ENCODE measurements at places on chromosomes 12 and 14. TPM values are rescaled to one million over a fixed set of nuclear protein-coding genes. Genes with fewer than 3 reads are reported as not detected.

- no peak for DNase-seq
- H3K36me3 ChIP-seq, result no peaks in the 10 kb centered on the region
- H3K27me3 ChIP-seq, result no peaks in the 10 kb centered on the region
- no peak overlapping the region for H3K27ac ChIP-seq
Observed at GRCh38 chr12:60421741-60422140, 825.9 kb downstream of the SLC16A7 start.

DNA sequence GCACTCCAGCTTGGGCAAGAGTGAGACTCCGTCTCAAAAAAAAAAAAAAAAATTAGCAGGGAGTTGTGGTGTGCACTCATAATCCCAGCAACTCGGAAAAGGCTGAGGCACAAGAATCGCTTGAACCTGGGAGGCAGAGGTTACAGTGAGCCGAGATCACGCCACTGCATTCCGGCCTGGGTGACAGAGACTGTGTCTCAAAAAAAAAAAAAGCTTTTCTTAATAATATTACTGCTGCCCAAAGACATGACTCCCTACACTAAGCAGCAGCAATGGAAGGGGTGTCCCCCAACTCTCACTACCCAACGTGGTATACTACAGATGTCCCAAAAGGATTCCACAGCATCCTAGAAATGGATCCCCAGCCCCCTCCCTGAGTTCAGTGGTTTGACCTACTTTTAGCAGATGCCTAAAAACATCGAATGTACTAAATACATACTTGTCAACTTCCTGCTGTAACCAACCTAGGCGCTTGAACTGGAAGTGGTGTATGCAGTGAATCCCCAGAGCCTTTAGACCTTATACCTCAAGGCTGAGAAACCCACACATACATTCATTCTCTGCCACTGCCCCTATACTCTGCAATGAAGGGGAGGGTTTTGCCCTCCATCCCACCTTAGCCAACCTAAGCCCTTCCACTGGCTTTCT, 8.5 kb upstream of the FKBP11 start:
- H3K4me3 ChIP-seq, result no peak overlapping the region
- no peak for DNase-seq
- no peaks in the 10 kb centered on the region for H3K4me1 ChIP-seq
- H3K27me3 ChIP-seq, result no peaks in the 10 kb centered on the region
- no peak overlapping the region for H3K27ac ChIP-seq

GRCh38 chr14:67311868-67312267, 47.7 kb downstream of the ATP6V1D start:
- H3K4me1 ChIP-seq, result no peaks in the 10 kb centered on the region
- peaks cover 31% of the 10 kb centered on the region for H3K36me3 ChIP-seq
- no peak overlapping the region for H3K27ac ChIP-seq
- no peak overlapping the region for H3K4me3 ChIP-seq
- peak; percentile 28 for DNase-seq

GRCh38 chr12:94167071-94167755, 18.8 kb downstream of the PLXNC1 start:
- no peak overlapping the region for H3K4me3 ChIP-seq
- H3K27me3 ChIP-seq, result peaks cover 22% of the 10 kb centered on the region
- peaks cover 15% of the 10 kb centered on the region for H3K4me1 ChIP-seq
- H3K27ac ChIP-seq, result no peak overlapping the region

- H3K36me3 ChIP-seq, result no peaks in the 10 kb centered on the region
- DNase-seq, result no peak
- no peaks in the 10 kb centered on the region for H3K4me1 ChIP-seq
- H3K4me3 ChIP-seq, result no peak overlapping the region
- no peak overlapping the region for H3K27ac ChIP-seq
Observed at GRCh38 chr12:14928931-14929330, 9.4 kb downstream of the ERP27 start.

- H3K4me3 ChIP-seq, result no peak overlapping the region
- DNase-seq, result no peak
- no peaks in the 10 kb centered on the region for H3K27me3 ChIP-seq
- peaks cover 6% of the 10 kb centered on the region for H3K36me3 ChIP-seq
- no peak overlapping the region for H3K27ac ChIP-seq
Observed at GRCh38 chr12:32252199-32253073, 145.8 kb downstream of the BICD1 start.

DNA sequence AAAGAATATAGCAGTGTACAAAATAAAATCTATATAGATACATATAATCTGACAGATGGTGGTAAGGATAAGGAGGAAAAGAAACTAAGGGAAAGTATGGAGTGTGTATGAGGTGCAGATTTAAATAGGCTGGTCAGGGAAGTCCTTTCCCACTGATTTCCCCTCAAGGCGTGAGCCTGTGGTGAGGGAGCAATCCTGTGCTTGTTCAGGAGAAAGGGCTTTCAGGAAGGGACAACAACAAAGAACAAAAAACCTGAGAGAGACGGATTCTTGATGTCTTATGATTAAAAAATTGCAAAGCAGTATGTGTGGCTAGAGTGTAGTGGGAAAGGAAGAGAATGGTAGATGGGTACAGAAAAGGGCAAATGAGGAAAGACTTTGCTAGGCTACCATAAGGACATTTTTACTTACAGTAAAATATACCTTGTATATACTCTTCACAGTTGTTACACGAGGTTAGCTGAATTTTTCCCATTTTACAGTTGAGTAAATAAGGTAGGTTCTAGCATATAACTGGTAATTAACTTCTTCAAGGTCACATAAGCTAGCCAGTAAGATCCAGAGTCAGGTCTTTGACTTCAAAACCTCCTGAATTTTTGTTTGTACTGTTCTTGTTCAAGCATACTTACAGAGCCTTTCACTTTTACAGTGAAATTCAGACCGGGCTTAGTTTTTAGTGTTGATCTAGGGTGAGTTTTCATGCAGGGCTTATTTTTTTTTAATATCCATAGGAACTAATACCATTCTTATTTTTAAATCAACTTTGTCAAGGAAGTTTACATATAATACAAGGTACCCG, 15.6 kb downstream of the CNOT2 start:
- H3K27me3 ChIP-seq, result no peaks in the 10 kb centered on the region
- peaks cover 16% of the 10 kb centered on the region for H3K4me1 ChIP-seq

GRCh38 chr14:100111931-100112704, 46.9 kb downstream of the EVL start:
- peaks cover 23% of the 10 kb centered on the region for H3K4me1 ChIP-seq
- no peak overlapping the region for H3K4me3 ChIP-seq
- H3K36me3 ChIP-seq, result no peaks in the 10 kb centered on the region
- no peaks in the 10 kb centered on the region for H3K27me3 ChIP-seq
- DNase-seq, result no peak

DNA sequence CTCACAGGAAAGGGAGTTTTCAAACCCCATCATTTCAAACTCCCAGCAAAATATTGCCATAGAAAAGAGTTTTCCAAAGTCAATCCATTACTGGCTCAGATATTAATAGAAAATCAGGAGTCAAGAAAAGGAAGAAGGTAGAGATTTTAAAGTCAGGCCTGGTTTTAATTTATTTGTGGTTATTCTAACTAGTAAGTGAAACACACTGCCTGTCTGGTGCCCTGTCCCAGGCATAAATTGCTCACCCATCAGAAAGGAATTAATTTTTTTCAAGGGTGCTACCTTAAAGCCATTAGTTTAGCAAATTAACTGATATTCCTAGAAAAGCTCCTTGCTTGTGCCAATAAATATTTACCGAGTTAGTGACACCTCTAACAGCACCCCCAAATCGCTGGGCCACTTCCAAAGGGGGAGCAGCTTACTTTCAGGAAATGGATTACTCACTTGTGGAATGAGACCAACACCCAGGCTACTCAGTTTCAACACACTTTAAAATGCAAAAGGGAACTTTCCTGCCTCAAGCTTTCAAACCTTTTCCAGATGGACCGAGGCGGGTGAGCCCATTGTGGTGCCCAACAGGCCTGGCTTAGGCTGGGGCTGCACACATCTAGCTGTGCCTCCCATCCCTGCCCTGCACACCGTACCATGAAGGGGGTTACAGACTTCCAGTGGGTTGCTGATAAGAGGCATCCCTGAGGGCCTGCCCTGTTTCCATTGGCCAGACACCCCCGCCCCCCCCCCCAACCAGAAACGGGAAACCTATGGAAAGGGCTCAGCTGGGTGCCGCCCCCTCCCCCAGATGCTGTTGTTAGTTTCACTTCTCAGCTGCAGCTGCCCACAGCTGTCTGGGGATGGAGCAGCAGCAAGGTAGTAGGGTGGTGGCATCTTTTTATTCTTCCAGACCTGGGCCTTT, 117.2 kb downstream of the SAMD4A start:
- H3K27me3 ChIP-seq, result no peaks in the 10 kb centered on the region
- H3K36me3 ChIP-seq, result no peaks in the 10 kb centered on the region
- peak; percentile 78 for DNase-seq
- H3K27ac ChIP-seq, result peak overlapping the region; percentile 89

GRCh38 chr12:106954462-106955376, 988 bp upstream of the TMEM263 start:
- DNase-seq, result no peak
- H3K27me3 ChIP-seq, result no peaks in the 10 kb centered on the region
- H3K4me3 ChIP-seq, result peak overlapping the region; percentile 95
- H3K4me1 ChIP-seq, result peaks cover 9% of the 10 kb centered on the region

- no peak overlapping the region for H3K4me3 ChIP-seq
- H3K36me3 ChIP-seq, result peaks cover 39% of the 10 kb centered on the region
- no peak overlapping the region for H3K27ac ChIP-seq
- DNase-seq, result no peak
- no peaks in the 10 kb centered on the region for H3K27me3 ChIP-seq
Observed at GRCh38 chr14:39339003-39339402, 93.2 kb downstream of the FBXO33 start.

DNA sequence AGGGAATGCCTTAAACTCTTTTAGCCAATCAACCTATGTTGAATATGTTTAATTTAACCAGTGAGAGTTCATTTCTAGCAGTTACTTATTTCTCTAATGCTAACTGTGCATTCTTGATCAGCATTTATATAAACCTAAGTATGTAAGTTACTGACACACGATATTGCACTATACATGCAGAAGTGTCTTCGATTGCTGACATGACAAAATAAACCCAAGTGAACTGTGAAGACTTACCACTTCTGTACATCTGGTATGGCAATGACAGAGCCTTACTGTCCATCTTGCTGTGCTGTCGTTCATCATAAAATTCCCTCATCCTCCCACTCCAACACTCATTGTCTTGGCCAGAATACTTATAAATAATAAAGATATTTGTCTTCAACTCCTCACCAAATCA, 131.8 kb downstream of the TSHR start:
- peaks cover 24% of the 10 kb centered on the region for H3K27me3 ChIP-seq
- DNase-seq, result no peak
- no peak overlapping the region for H3K4me3 ChIP-seq
- no peak overlapping the region for H3K27ac ChIP-seq
- no peaks in the 10 kb centered on the region for H3K4me1 ChIP-seq

GRCh38 chr12:120076651-120077050, 39.9 kb downstream of the RAB35 start:
- H3K36me3 ChIP-seq, result peaks cover 35% of the 10 kb centered on the region
- H3K27ac ChIP-seq, result no peak overlapping the region

DNA sequence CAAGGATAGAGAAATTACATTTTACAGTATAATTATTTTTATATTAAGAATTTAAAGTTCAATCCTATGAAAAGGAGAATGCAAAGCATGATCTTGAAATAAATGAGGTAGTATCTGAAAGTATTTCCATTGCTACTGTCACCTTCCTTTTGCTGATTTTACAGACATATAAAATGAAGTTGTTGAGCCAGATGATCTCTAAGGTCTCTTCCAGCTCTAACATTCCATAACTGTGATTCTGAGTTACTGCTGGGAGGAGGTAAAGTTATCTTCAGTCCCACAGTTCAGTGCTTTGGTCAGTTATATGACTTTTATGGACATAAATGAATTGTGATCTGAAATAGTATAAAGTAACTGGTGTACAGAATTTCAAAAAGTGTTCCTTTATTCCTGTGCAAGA, 52.8 kb downstream of the SLC38A6 start:
- H3K27me3 ChIP-seq, result no peaks in the 10 kb centered on the region
- H3K36me3 ChIP-seq, result no peaks in the 10 kb centered on the region
- no peak for DNase-seq
- H3K4me1 ChIP-seq, result peaks cover 9% of the 10 kb centered on the region
- H3K27ac ChIP-seq, result peak overlapping the region; percentile 71

GRCh38 chr12:121561009-121561395, 19.8 kb downstream of the KDM2B start:
- no peaks in the 10 kb centered on the region for H3K4me1 ChIP-seq
- no peak overlapping the region for H3K4me3 ChIP-seq
- no peak for DNase-seq
- no peaks in the 10 kb centered on the region for H3K27me3 ChIP-seq

- H3K4me1 ChIP-seq, result peaks cover 10% of the 10 kb centered on the region
- H3K27ac ChIP-seq, result no peak overlapping the region
- DNase-seq, result no peak
- H3K27me3 ChIP-seq, result no peaks in the 10 kb centered on the region
- no peaks in the 10 kb centered on the region for H3K36me3 ChIP-seq
- no peak overlapping the region for H3K4me3 ChIP-seq
Observed at GRCh38 chr12:25121916-25122315, 73.0 kb downstream of the DNAI7 start.

DNA sequence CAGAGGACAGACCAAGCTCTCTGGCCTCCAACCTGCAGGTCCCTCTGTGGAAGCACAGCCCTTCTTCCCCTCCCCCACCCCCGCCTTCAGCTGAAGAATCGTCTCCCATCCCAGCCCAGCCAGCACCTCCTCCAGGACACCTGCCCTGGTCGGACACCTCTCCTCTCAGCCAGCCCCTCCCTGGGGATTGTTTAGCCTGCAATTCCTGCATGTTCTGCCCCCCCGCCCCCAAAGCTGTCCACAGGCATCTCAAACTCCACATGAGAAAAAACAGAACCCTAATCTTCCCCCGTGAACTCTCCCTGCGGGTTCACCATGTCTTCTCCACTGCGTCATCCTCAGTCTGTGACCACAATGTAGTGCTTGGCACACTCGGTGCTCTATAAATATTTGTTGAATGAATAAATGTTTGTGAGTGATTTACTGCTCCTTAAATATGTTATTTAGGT, 24.1 kb downstream of the PRIMA1 start:
- H3K4me1 ChIP-seq, result peaks cover 17% of the 10 kb centered on the region
- H3K27ac ChIP-seq, result no peak overlapping the region
- H3K4me3 ChIP-seq, result peak overlapping the region; percentile 9
- peaks cover 51% of the 10 kb centered on the region for H3K27me3 ChIP-seq
- peak; percentile 31 for DNase-seq

- peak overlapping the region; percentile 86 for H3K4me3 ChIP-seq
- no peaks in the 10 kb centered on the region for H3K27me3 ChIP-seq
- H3K4me1 ChIP-seq, result peaks cover 48% of the 10 kb centered on the region
Observed at GRCh38 chr14:73757876-73758391, 43.8 kb upstream of the PNMA1 start.

The SPPL3 gene
- 32.6 TPM for total RNA-seq

The TMEM229B gene
- 0.37 TPM for total RNA-seq

The AMN gene
- total RNA-seq, result 0.29 TPM

The FERMT2 gene
- total RNA-seq, result 62.7 TPM

The SLCO1C1 gene
- total RNA-seq, result not detected

The KCNH5 gene
- not detected for total RNA-seq

The PLD4 gene
- not detected for total RNA-seq

The TRIM9 gene
- total RNA-seq, result 0.19 TPM

The PARP2 gene
- 30.4 TPM for total RNA-seq

The CKB gene
- total RNA-seq, result 5.7 TPM

The GALNT8 gene
- total RNA-seq, result not detected

The TOMM20L gene
- not detected for total RNA-seq
